CD4-positive, alpha-beta T cell treated with Interleukin-4 for 4 hours (primary cell): ENCODE measurements at places on chromosomes 13 and 19.
A peak's percentile ranks its signal among the peaks of the same experiment; 100 is the strongest.

- no peak for DNase-seq
These were observed 53.0 kb upstream of the XPO4 start for GRCh38 chr13:20955496-20955895.

DNA sequence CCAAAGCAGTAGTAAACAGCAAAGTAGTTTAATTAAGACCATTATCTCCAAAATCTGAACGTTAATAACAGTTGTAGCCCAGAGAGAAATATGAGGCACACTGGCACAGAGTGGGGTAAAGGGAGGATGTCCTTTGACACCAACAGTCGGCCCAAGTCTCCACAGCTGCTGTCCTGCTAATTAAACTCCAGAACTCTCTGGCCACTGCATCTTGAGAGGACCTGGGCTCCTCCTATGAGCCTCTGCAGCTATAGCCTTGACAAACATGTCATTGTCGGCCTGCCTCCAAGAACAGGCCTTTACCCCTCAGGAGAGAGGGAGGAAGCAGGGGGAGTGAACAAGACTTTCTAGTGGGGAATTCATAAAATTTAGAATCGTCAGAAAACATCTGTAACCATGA, 1170.4 kb downstream of the UQCRFS1 start:
- DNase-seq, result no peak

- DNase-seq, result no peak
These were observed 334.8 kb downstream of the SLC7A1 start for GRCh38 chr13:29260684-29261083.

- no peak for DNase-seq
These were observed 86.3 kb downstream of the LRCH1 start for GRCh38 chr13:46639033-46639981.

- no peak for DNase-seq
These were observed 25.0 kb downstream of the SH3GL1 start for GRCh38 chr19:4375164-4376027.

GRCh38 chr19:1407528-1408299, at the start of gene DAZAP1:
TSS of gene DAZAP1 (plus strand) at chr19:1407586. CDS start at chr19:1407774, 188 bp downstream.
- peak; percentile 15 for DNase-seq

- DNase-seq, result no peak
These were observed 90.5 kb upstream of the ANKRD10 start for GRCh38 chr13:111005364-111005763.

GRCh38 chr13:83907196-83907989, 25.1 kb upstream of the SLITRK1 start:
- DNase-seq, result no peak

DNA sequence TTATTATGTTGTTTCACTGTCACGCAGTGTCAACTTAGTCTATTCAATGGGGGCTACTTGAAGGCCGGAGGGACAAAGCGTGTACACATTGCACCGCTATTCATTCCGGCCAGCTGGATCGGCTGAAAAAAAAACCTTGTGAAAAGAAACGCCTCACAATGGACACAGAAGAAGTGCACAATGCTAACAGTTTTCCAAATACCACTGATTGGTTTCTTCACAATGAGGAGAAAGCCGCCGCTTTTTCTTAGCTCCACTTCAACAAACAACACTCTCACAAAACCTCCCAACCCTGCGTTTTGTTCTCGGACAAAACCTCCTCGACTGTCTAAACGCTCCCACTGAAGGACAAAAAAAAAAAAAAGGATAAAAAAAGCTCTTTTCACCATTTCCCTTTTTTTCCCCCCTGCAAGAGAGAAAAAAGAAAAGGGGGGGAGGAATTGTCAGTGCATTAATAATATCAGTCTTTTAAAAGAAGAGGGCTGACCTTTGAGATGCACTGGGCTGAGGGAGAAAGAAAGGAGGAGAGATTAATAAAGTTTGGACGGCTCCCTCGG, 5.4 kb downstream of the SOX21 start:
- no peak for DNase-seq

GRCh38 chr13:110056640-110057039, 250.3 kb downstream of the COL4A1 start:
- no peak for DNase-seq

- DNase-seq, result peak; percentile 62
These were observed 3.5 kb downstream of the LYPD5 start for GRCh38 chr19:43798546-43799409.
